ENCODE measurements at places on chromosomes 5 and 9. TPM values are rescaled to one million over a fixed set of nuclear protein-coding genes. Genes with fewer than 3 reads are reported as not detected.

The CNTFR gene
- not detected for total RNA-seq

The PITX1 gene
- not detected for total RNA-seq

The ANKRD31 gene
- total RNA-seq: 0.52 TPM

The CNTNAP3B gene
- total RNA-seq: not detected

GRCh38 chr9:129769669-129770068, 16.8 kb upstream of the PTGES start:
- no peak for DNase-seq

GRCh38 chr9:95116808-95117204, 200.7 kb downstream of the FANCC start:
- no peak for DNase-seq

- DNase-seq: no peak
These were observed 672 bp upstream of the ITGA2 start for GRCh38 chr5:52988335-52989024.

- DNase-seq: no peak
These were observed 1.3 kb downstream of the SHC3 start for GRCh38 chr9:89177012-89177943.

GRCh38 chr5:148972974-148973374, 89.9 kb downstream of the SH3TC2 start:
- no peak for DNase-seq

GRCh38 chr5:37662362-37662761, 177.5 kb downstream of the GDNF start:
- no peak for DNase-seq

- DNase-seq: no peak
These were observed 144.9 kb downstream of the ADAMTSL1 start for GRCh38 chr9:18618862-18619261.

DNA sequence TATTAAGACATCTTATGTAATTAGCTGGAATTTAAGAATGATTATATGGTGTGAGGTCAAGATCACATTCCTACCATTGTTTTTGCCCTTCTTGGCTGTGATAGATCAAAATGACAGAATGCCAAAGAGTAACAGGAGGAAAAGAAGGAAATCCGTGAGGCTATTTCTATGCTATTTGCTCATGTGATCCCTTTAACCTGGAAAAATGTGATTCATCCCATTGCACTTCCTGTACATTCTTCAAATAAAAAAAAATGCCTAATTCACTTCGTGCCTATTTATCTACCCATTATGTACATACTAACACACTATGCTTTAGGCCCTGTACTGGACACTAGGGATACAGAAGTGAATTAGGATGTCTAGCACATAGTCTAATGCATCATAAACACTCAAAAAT, 154.1 kb upstream of the PAPPA start:
- no peak for DNase-seq

DNA sequence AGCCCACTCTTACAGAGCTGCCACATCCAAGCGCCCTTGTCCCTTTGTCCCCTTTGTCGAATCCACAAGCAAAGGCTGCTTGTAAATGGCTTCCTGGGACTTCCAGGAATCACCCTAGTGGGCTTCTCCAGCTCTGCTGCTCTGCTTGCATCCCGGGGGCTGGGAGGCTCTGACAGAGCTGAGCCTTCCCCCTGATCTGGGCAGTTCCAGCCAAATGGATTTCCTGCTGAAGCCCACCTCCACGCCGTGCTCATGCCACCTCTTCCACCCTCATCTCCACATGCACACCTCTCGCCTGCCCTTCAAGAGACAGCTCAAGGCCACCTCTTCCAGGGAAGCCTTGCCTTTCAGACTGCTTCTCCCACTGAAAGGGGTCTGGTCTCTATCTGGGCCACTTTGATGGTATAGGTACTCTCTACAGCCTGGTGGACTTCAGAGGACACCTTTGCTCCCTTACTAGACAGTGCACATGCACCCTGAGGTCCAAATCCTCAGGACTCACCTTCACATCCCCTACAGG, 106.2 kb downstream of the LHFPL2 start:
- DNase-seq: no peak

GRCh38 chr5:1647580-1647979, 123.8 kb upstream of the LPCAT1 start:
- no peak for DNase-seq

GRCh38 chr5:136066661-136067271, 38.0 kb downstream of the TGFBI start:
- DNase-seq: no peak
